ENCODE measurements at places on chromosomes 1 and 21. TPM values are rescaled to one million over a fixed set of nuclear protein-coding genes. Genes with fewer than 3 reads are reported as not detected.
A peak's percentile ranks its signal among the peaks of the same experiment; 100 is the strongest.

DNA sequence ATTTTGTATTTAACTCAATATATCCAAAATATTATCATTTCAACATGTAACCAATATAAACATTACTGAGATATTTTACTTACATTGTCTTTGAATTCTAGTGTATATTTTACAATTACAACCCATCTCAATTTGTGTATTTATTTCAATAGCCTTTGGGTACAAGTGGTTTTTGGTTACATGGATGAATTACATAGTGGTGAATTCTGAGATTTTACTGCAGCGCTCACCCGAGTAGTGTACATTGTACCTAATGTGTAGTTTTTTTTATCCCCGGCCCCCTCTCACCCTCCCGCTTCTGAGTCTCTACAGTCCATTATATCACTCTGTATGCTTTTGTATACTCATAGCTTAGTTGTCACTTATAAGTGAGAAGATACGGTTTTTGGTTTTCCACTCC is 117.0 kb upstream of the GALNT2 start:
- H3K36me3 ChIP-seq: no peaks in the 10 kb centered on the region
- H3K27ac ChIP-seq: no peak overlapping the region
- DNase-seq: no peak
- peaks cover 11% of the 10 kb centered on the region for H3K27me3 ChIP-seq
- H3K4me1 ChIP-seq: peaks cover 6% of the 10 kb centered on the region

- no peaks in the 10 kb centered on the region for H3K27me3 ChIP-seq
- DNase-seq: no peak
- peak overlapping the region; percentile 72 for H3K27ac ChIP-seq
- H3K4me3 ChIP-seq: no peak overlapping the region
- peaks cover 46% of the 10 kb centered on the region for H3K4me1 ChIP-seq
Observed at GRCh38 chr1:207838156-207839082, 72.5 kb downstream of the CD34 start.

Gene PGLYRP3
- not detected for total RNA-seq

DNA sequence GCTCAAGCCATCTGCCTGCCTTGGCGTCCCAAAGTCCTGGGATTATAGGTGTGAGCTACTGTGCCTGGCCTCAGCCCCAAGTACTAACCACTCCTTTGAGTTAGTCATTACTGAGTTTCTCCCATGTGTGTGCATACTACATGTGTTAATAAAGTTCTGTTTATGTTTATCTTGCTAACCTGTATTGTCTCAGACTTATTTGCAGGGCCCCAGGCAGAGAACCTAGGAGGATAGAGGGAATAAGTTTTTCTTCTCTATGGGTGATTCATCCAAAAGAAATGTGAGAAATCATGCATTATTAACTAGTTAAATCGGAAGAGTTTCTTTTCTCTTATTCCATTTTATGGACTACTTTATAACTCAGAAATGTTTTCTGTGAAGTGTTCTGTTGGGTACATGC is 203.9 kb upstream of the CACYBP start:
- no peaks in the 10 kb centered on the region for H3K27me3 ChIP-seq
- peaks cover 1% of the 10 kb centered on the region for H3K4me1 ChIP-seq
- no peak overlapping the region for H3K4me3 ChIP-seq
- no peak for DNase-seq

Gene OR2L5
- total RNA-seq: not detected

- H3K27me3 ChIP-seq: peaks cover 9% of the 10 kb centered on the region
- H3K36me3 ChIP-seq: no peaks in the 10 kb centered on the region
- H3K4me3 ChIP-seq: no peak overlapping the region
- no peak overlapping the region for H3K27ac ChIP-seq
- no peak for DNase-seq
Observed at GRCh38 chr1:224585051-224585450, 31.1 kb upstream of the CNIH3 start.

Gene NEXN
- total RNA-seq: 1.1 TPM

Gene GFI1
- 76.9 TPM for total RNA-seq

GRCh38 chr21:37181059-37181458 is 86.1 kb downstream of the VPS26C start:
- H3K27ac ChIP-seq: no peak overlapping the region
- DNase-seq: no peak
- peaks cover 11% of the 10 kb centered on the region for H3K4me1 ChIP-seq
- no peaks in the 10 kb centered on the region for H3K27me3 ChIP-seq

DNA sequence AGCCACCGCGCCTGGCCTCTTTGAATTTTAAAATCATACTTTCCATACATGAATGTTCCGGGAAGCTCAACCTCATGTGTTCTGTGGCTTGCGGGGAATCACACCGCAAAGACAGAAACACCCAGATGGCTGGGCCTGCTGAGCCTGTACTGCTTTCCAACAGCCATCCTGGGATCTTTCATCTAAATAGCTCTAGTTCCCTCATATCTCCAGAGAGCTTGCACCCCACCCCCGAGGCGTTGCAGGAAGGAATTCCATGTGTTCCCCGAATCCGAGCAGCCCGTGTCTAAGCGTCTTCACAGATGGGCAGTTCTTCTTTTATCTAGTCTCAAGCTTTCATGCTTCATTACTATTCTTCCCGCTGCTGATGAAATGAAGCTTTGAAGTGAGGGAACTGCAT is 66.4 kb downstream of the IGSF21 start:
- no peak overlapping the region for H3K4me3 ChIP-seq
- H3K27ac ChIP-seq: no peak overlapping the region
- H3K4me1 ChIP-seq: no peaks in the 10 kb centered on the region
- no peak for DNase-seq
- no peaks in the 10 kb centered on the region for H3K36me3 ChIP-seq

DNA sequence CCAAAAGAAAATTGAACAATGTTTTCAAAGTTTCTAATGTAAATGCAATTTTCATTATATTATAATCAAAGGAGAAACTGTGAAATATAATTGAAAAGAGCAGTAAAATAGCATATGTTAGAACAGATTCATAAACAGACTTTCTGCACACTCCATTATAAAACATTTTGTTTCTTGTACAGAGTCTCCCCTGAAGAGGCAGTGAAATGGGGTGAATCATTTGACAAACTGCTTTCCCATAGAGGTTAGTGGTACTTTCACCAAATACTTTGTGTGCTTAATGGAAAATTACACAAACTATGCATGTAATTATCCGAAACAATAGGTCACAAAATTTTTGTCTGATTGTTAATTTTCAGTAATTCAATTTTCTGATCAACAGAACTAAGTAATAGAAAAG is 1.9 kb downstream of the RGS18 start:
- H3K27ac ChIP-seq: no peak overlapping the region
- DNase-seq: no peak
- H3K27me3 ChIP-seq: no peaks in the 10 kb centered on the region
- no peak overlapping the region for H3K4me3 ChIP-seq
- no peaks in the 10 kb centered on the region for H3K36me3 ChIP-seq
- no peaks in the 10 kb centered on the region for H3K4me1 ChIP-seq

- no peaks in the 10 kb centered on the region for H3K27me3 ChIP-seq
- peaks cover 33% of the 10 kb centered on the region for H3K36me3 ChIP-seq
- peaks cover 2% of the 10 kb centered on the region for H3K4me1 ChIP-seq
- no peak overlapping the region for H3K4me3 ChIP-seq
- no peak overlapping the region for H3K27ac ChIP-seq
Observed at GRCh38 chr21:37199057-37199924, 67.8 kb downstream of the VPS26C start.

Gene KLF17
- not detected for total RNA-seq

- H3K4me3 ChIP-seq: no peak overlapping the region
- H3K4me1 ChIP-seq: no peaks in the 10 kb centered on the region
- H3K27ac ChIP-seq: no peak overlapping the region
- H3K36me3 ChIP-seq: no peaks in the 10 kb centered on the region
- H3K27me3 ChIP-seq: no peaks in the 10 kb centered on the region
- DNase-seq: no peak
Observed at GRCh38 chr1:216046336-216046735, 376.9 kb downstream of the USH2A start.

Gene PCAT6
- 1.9 TPM for total RNA-seq

Gene NR1I3
- total RNA-seq: not detected

GRCh38 chr1:151222130-151222529 is 23.8 kb downstream of the PIP5K1A start:
- H3K27me3 ChIP-seq: no peaks in the 10 kb centered on the region
- no peak overlapping the region for H3K4me3 ChIP-seq
- H3K4me1 ChIP-seq: peaks cover 6% of the 10 kb centered on the region
- DNase-seq: no peak

DNA sequence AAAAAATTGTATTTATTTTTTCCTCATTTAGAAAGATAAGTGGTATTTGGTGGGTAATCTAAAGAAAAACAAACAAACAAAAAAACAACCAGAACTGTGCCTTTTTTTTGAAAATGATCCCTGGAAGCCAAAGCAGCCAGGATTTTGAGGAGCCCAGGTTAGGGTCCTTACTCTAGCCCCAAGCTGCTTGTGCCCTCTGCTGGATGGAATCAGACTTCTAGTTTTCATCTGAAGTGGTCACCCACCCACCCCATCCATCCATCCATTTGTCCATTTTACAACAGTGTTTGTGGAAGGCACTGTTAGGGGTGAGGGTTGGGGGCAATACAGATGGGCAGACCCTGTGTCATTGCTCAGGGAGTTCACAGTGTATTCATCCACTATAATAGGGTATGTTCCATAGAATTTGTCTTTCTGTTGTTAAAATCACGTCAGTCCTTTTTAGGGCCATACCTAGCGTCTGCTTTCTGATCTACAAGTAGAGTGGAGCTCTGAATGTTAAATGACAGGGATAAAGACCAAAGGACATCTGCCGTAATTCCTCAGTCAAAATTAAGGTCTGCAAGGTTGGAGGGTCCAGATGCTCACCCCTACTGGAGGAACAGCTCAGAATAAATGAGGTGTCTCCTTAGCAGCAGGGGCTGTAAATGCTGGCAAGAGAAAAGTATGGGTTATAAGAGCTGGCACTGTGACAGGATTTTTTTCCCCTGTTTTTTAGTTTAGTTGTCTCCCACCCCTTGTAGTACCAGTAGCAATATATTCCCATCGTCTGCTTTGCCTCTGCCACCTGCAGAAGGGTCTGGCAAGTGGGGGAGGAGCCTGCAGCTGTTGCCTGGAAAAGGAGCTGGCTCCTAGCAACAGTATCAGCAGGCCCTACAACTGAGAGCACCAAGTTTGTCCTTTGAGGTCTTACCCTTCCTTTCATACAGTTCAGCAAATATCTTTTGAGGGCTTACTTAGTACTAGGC is 3.2 kb downstream of the LRRC42 start:
- H3K4me3 ChIP-seq: no peak overlapping the region
- peaks cover 30% of the 10 kb centered on the region for H3K4me1 ChIP-seq
- H3K27ac ChIP-seq: no peak overlapping the region
- peaks cover 14% of the 10 kb centered on the region for H3K36me3 ChIP-seq

Gene GPR153
- 4.4 TPM for total RNA-seq

GRCh38 chr1:160399544-160400222 is 681 bp upstream of the VANGL2 start:
- no peak overlapping the region for H3K4me3 ChIP-seq
- no peak for DNase-seq
- no peak overlapping the region for H3K27ac ChIP-seq

DNA sequence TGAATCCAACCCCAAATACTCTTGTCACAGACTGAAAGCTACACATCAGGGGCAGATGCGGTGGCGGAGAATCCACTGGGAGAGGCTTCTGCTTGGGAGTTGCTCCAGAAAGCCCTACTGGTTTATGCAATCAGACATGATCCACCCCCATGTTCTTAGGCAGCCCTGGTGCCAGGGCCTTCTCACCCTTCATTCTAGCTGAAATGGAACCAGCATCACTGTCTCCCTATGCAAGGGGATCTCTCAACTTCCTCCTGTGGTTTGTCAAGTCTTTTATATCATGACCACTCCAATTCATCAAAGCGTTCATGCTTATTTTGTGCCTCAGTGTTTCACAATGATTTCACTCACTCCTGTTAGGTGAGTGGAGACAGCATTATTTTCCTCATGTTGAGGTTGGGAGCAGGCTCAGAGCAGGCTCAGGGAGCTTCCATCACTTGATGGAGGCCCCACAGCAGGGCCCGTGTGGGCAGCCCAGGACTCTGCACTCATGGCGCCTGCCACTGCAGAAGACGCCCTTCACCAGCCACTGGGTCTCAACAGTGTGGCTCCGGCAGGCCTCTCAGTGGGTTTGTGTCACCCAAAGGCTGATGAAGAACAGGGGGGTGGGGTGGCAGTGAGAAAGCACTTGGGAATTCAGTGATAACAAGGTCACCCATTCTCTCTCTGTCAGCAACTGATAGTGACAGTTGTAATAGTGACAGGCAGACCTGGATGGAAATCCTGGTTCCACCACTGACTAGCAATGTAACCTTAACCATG is 67.1 kb downstream of the CD58 start:
- no peak overlapping the region for H3K4me3 ChIP-seq
- no peaks in the 10 kb centered on the region for H3K27me3 ChIP-seq
- H3K27ac ChIP-seq: peak overlapping the region; percentile 89

GRCh38 chr21:15508554-15508953 is 221.2 kb upstream of the USP25 start:
- no peak overlapping the region for H3K4me3 ChIP-seq
- no peak overlapping the region for H3K27ac ChIP-seq
- H3K4me1 ChIP-seq: no peaks in the 10 kb centered on the region
- no peaks in the 10 kb centered on the region for H3K36me3 ChIP-seq
- no peak for DNase-seq

Gene GIPC2
- 0.10 TPM for total RNA-seq

Gene FCRL4
- total RNA-seq: not detected

Gene IL10
- total RNA-seq: 1.9 TPM

- no peaks in the 10 kb centered on the region for H3K27me3 ChIP-seq
- no peak overlapping the region for H3K27ac ChIP-seq
- H3K36me3 ChIP-seq: no peaks in the 10 kb centered on the region
- no peak overlapping the region for H3K4me3 ChIP-seq
- no peaks in the 10 kb centered on the region for H3K4me1 ChIP-seq
Observed at GRCh38 chr1:214953901-214954616, 128.5 kb upstream of the KCNK2 start.

Gene RNU1-4
- total RNA-seq: 1,570 TPM

GRCh38 chr1:9231648-9232332 is 2.8 kb upstream of the H6PD start:
- no peaks in the 10 kb centered on the region for H3K36me3 ChIP-seq
- no peak overlapping the region for H3K4me3 ChIP-seq
- no peak for DNase-seq
- peaks cover 29% of the 10 kb centered on the region for H3K4me1 ChIP-seq

Gene KRTAP11-1
- total RNA-seq: not detected

- DNase-seq: no peak
- H3K27me3 ChIP-seq: peaks cover 20% of the 10 kb centered on the region
- no peak overlapping the region for H3K27ac ChIP-seq
- H3K4me1 ChIP-seq: peaks cover 6% of the 10 kb centered on the region
- H3K36me3 ChIP-seq: no peaks in the 10 kb centered on the region
- H3K4me3 ChIP-seq: no peak overlapping the region
Observed at GRCh38 chr1:36118447-36119204, 6.4 kb downstream of the COL8A2 start.
